Activated T-cell treated with anti-CD3 and anti-CD28 coated beads, Interleukin-2, amount 50 U/mL, for 24 hours (primary cell): ENCODE measurements at places on chromosomes 7 and 10.

DNA sequence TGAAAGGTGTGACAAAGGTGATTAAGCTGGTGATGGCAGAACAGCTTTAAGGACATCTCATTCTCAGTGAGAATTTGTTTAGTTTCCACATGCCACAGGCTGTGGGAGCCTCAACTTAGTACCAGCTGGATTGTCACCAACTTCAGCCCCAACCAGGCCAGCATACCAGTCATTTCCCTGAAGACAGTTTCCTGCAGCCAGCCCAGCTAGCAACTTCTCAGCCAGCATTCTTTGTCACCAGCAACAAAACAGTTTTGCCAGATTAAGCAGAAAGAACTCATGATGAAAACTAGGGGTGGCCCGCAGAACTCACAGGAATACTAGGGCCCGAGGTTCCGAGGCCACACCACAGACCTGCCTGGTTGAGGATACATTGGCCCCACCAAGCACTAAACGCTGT is 68.8 kb upstream of the UNC5B start:
- no peak for DNase-seq

GRCh38 chr10:80159166-80159873 is 26.8 kb downstream of the PLAC9 start:
- DNase-seq = no peak

- DNase-seq = no peak
Measured at GRCh38 chr7:98562381-98562823, 54.7 kb upstream of the NPTX2 start.

GRCh38 chr7:44148961-44149536 is 7.9 kb upstream of the MYL7 start:
- no peak for DNase-seq

GRCh38 chr7:77954773-77955555 is 156.4 kb downstream of the PHTF2 start:
- DNase-seq = no peak

DNA sequence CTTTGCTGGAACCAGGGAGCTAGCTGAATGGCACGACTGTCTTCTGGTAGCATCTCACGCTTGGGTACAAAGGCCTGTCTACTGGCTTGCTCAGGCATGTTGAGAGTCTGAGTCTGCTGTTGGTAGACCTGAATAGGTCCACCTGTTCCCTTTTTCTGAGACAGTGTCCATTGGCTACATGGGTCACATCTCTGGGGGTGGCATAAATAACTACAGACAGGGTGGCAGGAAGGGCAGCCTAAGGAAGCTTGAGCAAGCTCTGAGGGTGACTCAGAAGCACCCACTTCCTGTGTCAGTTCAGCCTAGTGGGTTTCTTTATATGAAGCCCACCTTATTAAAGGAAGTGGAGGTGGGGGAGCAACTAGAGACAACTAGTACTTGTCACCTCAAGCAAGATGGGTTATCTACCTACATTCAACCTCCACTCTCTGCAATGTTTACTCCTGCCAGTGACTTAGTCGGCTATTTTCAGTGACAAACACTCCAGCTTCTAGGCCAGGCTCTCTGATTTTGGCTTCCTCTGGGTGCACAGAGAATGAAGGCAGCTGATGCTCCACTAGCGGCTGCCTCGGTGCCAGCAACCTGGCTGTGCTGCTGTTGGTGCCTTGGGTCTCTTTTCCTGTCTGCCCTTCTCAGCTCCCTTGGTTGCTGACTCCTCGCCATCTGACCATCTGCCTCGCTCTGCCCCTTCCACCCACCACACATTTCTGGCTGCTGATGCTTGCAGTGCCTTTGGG is 5.7 kb upstream of the ZYX start:
- DNase-seq = peak; percentile 58

GRCh38 chr7:16083931-16084330 is 337.4 kb downstream of the CRPPA start:
- no peak for DNase-seq

DNA sequence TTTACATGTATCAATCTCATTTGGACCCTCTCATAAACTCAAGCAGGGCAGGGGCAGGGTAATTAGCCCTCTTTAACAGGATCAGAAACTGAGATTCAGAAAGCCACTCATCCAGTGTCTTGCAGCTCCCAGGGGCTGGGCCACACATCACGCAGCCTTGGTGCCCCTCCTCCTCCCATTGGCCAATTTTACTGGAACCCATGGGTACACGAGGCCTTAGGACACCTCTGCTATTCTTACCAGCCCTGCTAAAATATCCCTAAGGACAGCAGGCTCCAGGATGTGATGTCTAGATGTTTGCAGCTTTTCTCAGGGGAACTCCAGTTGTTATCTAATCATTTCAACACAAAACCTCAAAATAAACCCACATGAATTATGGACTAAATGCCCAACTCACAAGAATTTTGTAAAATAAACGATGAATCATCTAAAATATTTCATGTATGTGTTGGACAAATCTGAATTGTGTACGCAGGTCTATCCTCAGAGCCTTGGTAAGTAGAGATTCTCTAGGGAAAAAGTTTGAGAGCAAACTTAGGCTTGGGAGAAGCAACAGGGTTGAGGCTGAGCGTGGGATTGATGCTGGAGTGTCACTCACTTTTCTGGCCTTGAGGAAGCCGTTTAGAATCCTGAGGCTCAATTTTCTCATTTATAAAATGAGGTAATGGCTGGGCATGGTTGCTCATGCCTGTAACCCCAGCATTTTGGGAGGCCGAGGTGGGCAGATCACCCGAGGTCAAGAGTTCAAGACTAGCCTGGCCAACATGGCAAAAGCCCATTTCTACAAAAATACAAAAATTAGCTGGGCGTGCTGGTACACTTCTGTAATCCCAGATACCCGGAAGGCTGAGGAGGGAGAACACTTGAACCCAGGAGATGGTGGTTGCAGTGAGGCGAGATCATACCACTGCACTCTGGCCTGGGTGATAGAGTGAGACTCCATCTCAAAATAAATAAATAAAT is 69.7 kb upstream of the TNS3 start:
- DNase-seq = no peak

GRCh38 chr10:16599662-16600061 is 78.0 kb upstream of the C1QL3 start:
- no peak for DNase-seq

- DNase-seq = no peak
Measured at GRCh38 chr10:106609470-106610266, 554.8 kb downstream of the SORCS1 start.

- no peak for DNase-seq
Measured at GRCh38 chr10:62858364-62858763, 42.2 kb upstream of the EGR2 start.
